ENCODE measurements at places on chromosomes 2 and 18.

GRCh38 chr18:54359233-54359632 is 1.5 kb downstream of the C18orf54 start:
- DNase-seq = no peak

DNA sequence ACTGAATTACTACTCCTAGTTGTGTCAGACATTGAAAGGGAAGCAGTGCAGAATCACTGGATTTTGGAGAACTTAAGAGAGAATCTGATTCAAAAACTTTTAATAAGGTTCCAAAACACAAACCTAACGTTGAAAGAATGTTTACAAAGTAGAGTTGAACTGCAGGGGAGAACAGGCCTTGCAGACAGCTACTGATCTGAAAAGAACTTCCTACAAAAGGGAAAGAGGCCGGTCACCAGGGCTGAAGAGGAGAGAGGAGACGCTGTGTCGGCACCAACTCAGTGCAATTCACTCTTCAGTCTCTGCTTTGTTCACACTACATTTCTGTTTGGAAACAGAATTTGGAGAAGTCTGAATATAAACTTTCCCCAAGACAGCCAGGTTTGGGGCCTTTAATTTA is 124.0 kb downstream of the GAREM1 start:
- no peak for DNase-seq

- no peak for DNase-seq
Measured at GRCh38 chr2:68379184-68379708, 14.2 kb downstream of the PLEK start.

DNA sequence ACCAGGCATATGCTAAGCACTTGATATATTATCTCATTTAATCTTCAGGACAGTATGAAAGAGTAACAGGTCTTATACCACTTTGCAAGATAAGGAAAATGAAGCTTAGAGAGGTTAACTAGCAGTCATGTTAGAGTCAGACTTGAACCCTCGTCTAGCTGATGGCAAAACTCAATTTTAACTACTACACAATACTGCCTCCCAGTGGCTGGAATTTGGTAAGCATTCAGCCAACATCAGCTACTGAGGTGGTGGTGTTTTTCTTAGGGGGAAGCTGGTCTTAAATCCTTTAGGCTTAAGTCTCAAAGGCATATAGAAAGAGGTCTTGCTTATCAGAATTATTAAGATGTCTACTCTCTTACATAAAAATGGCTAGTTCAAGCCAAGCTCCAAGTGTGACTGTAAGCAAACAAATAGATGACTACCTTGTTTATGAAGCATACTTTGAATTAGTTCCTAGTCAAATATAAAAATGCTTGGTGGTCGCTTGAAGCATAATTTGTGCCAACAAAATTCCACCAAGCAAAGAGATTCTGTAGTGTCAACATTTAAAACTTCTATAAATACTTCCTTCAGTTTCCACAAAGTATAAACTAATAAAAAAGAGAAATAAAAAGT is 325.4 kb upstream of the FIGN start:
- peak; percentile 14 for DNase-seq

- no peak for DNase-seq
Measured at GRCh38 chr2:160561551-160562295, 68.1 kb upstream of the RBMS1 start.

GRCh38 chr2:817336-818015 is 133.2 kb upstream of the SNTG2 start:
- DNase-seq = no peak

- DNase-seq = no peak
Measured at GRCh38 chr2:203819434-203820133, 48.0 kb upstream of the CTLA4 start.

- no peak for DNase-seq
Measured at GRCh38 chr2:68414452-68414851, 49.4 kb downstream of the PLEK start.

DNA sequence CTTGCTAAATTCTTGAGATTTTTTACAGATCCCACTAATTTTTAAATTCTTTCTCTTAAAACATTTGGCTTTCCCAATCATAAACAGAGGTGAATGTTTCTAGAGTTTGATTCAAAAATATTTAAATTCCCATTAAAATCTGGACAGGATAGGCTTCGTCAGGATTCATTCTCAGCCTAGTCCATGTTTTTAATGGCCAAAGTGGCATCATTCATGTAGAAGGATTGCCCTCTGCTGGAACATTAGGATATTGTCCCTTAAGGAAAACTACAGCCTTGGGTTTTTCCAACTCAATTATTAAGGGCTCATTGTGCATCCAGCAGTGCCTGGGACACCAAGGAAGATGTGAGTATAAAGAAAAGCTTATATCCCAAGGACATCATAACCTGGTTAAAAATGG is 71.7 kb downstream of the TPGS2 start:
- peak; percentile 47 for DNase-seq

DNA sequence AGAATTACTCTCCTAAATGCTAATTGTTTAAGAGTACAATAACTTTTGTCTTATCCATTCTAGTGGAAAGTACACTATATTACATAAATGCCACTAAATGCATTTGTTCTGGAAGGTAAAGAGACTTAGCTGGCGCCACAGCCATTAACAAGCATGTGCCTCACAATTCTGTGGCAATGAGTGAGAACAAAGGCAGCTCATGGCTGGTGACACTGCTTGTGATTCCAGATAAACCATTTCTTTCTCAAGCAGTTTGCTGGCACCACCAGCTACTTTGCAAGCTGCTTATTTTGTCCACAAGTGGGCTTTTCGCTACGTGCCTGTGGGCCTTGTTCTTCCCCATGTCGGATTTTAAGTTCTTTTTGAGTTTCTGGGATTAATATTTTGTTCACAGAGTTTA is 147.6 kb upstream of the SMAD7 start:
- no peak for DNase-seq

DNA sequence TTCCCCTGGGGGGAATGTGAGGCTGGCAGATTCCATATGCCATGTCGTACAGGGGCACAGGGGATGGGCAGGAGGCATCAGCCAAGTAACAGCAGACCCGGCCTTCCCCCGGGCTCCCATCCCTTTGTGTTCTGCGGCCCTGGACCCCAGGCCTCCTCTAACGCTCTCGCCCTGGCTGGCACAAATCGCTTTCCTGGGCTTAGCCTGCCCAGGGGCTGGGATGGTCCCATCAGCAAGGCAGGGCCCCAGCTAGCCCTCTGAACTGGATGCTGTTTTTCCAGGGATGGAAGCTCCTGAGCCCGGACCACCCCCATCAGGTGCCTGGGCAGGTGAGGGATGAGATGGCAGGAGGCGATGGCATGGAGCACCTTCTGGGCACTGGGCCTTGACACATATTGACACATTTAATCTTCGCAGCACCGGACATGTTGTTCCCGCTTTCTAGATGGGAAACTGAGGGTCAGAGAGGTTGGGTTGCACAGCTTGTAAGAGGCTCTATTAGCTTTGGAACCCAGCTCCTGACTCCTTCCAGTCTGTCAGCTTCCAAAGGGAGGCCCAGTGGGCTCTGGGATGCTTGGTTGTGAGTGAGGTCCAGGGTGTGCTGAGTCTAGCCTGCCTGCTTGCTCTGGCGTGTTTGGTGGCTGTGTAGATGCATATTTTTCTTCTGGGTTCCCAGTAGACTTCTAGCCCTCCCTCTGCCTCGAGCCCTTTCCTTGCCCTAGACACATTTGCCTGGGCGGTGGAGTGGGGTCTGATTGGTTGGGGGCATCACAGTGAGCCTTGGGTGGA is 40.3 kb downstream of the GLI2 start:
- no peak for DNase-seq

GRCh38 chr2:208315081-208315788 is 49.2 kb downstream of the PIKFYVE start:
- DNase-seq = no peak

DNA sequence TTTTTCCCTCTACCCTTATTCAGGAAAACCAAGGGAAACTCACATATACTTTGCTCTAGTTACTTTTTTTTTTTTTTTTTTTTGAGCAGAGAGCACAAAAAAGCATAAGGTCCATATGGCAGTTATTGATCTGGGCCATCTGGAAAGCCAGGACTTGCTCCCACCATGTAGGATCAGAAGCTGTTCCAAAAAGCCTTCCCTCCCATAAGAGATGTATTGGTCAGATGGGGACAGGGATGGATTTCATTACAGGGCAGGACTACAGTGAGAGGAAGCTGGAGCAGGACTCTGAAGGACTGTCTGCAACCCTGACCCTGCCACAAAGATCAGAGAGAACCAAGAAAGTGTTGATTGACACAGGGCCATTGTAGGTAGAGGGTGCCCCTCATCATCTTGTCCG is 57.3 kb downstream of the NRP2 start:
- DNase-seq = no peak

DNA sequence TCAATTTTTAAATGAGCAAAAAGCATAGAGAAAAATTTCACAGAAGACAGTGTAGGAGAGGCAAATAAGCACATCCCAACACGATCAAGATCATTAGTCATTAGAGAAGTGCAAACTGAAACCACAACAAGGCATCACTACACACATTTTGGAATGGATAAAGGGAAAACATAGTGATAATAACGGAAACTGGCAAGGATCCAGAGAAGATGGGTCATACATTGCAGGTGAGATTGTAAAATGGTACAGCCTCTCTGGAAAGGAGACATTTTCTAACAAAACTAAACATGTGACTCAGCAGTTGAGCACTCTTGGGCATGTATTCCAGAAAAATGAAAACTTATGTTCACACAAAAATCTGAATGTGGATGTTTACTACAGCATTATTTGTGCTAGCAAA is 98.3 kb upstream of the TMEM17 start:
- DNase-seq = no peak

DNA sequence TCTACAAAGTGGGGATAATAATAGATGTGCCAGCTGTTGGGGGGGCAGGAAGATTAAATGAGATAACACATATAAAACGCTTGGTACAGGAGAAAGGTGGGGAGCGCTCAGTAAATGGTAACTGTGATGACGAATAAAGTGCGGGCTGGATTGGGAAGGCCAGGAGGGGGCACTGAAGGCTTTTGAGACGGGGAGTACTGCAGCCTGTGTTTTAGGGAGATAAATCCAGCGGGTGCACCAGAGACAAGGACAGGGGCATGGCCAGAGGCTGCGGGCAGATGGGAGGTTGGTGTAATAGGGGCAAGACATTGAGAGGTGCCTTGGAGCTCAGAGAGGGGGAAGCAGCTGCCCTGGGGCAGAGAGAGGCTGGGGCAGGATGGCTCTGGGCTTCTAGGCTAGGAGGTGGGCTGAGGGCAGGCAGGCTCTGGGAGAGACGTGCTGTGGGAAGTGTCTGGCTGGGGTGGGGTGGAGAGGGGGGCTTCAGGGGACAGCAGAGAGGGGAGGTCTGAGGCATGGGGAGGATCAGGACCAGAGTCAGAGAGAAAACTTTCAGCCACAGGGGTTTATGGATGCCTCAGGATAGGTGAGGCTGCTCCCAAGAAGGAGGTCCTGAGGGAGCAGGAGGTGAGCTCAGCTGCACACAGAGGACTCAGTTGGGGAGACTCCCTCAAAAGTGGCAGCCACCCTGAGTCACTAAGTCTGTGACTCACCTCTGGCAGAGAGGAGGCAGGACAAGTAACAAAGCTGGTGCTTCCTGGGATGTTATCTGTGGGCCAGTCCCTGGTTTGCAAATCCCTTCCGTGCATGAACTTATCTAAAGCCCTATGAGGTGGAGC is 18.8 kb downstream of the TEX44 start:
- peak; percentile 67 for DNase-seq

DNA sequence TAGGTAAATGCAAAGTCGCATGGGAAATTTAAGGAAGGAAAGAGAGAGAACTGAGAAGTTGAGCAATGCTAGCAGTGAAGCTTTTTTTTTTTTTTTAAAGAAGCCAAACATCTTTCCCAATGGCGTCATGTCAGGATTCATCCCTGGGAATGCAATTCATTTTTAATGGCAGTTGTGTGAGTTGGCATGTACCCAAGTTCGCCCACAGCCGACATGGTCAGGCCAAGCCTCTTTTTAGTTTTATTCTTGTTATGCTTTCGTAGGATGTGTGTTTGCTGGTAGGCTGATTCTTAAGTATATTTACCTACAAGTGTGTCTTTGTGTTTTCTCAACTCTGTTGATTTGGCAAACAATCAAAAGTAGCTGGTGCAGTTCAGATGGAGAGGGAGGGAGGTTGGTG is 127.6 kb upstream of the ITGA6 start:
- peak; percentile 55 for DNase-seq

- DNase-seq = peak; percentile 64
Measured at GRCh38 chr2:42297322-42297936, 63.6 kb downstream of the COX7A2L start.

DNA sequence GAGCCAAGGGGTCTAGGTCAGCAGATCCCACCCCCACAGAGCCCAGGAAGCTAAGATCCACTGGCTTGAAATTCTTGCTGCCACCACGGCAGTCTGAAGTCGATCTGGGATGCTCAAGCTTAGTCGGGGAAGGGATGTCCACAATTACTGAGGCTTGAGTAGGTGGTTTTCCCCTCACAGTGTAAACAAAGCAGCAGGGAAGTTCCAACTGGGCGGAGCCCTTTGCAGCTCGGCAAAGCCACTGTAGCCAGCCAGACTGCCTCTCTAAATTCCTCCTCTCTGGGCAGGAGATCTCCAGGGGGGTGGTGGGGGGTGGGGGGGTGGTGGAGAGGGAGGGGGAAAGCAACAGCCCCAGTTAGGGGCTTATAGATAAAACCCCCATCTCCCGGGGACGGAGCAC is 419.5 kb downstream of the NUP35 start:
- DNase-seq = no peak

DNA sequence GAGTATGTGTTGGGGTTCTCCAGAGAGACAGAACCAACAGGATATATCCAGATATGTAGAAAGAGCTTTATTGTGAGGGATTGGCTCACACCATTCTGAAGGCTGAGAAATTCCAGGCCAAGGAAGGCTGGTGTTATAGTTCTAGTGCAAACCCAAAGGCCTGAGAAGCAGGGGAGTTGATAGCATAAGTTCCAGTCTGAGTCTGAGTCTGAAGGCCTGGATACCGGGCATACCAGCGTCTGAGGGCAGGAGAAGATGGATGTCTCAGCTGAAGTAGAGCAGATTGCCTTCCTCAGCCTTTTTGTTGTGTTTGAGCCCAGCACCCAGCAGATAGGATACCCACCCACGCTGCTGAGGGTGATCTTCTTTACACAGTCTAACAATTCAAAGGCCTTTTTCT is 211.7 kb upstream of the RASGRP3 start:
- DNase-seq = no peak

- DNase-seq = no peak
Measured at GRCh38 chr18:78376046-78376445, 603.6 kb upstream of the SALL3 start.

GRCh38 chr2:238016526-238016925 is 44.3 kb upstream of the SCLY start:
- DNase-seq = no peak
